HepG2 (cell line): ENCODE measurements at places on chromosomes 1 and 21. TPM values are rescaled to one million over a fixed set of nuclear protein-coding genes. Genes with fewer than 3 reads are reported as not detected.
A peak's percentile ranks its signal among the peaks of the same experiment; 100 is the strongest.

PARP1 gene
- total RNA-seq = 85.2 and 125 TPM in 2 replicates

PKN2 gene
- 29.4 and 45.4 TPM in 2 replicates for total RNA-seq

SMIM1 gene
- total RNA-seq = 55.8 and 56.3 TPM in 2 replicates

- peaks cover 47% of the 10 kb centered on the region for H3K4me1 ChIP-seq
- H3K4me3 ChIP-seq = no peak overlapping the region
- DNase-seq = no peak
- no peak overlapping the region for H3K27ac ChIP-seq
- H3K27me3 ChIP-seq = no peaks in the 10 kb centered on the region
These were observed 93.6 kb downstream of the DYRK1A start for GRCh38 chr21:37460196-37460595.

GRCh38 chr1:197399755-197400521, 131.9 kb downstream of the CRB1 start:
- H3K36me3 ChIP-seq = no peaks in the 10 kb centered on the region
- no peak overlapping the region for H3K27ac ChIP-seq
- H3K4me3 ChIP-seq = no peak overlapping the region

- DNase-seq = no peak
- no peaks in the 10 kb centered on the region for H3K4me1 ChIP-seq
- no peaks in the 10 kb centered on the region; the same call in 1 of the 2 replicates for H3K27me3 ChIP-seq
- no peaks in the 10 kb centered on the region for H3K36me3 ChIP-seq
These were observed 61.6 kb downstream of the RNF187 start for GRCh38 chr1:228548788-228549187.

DNA sequence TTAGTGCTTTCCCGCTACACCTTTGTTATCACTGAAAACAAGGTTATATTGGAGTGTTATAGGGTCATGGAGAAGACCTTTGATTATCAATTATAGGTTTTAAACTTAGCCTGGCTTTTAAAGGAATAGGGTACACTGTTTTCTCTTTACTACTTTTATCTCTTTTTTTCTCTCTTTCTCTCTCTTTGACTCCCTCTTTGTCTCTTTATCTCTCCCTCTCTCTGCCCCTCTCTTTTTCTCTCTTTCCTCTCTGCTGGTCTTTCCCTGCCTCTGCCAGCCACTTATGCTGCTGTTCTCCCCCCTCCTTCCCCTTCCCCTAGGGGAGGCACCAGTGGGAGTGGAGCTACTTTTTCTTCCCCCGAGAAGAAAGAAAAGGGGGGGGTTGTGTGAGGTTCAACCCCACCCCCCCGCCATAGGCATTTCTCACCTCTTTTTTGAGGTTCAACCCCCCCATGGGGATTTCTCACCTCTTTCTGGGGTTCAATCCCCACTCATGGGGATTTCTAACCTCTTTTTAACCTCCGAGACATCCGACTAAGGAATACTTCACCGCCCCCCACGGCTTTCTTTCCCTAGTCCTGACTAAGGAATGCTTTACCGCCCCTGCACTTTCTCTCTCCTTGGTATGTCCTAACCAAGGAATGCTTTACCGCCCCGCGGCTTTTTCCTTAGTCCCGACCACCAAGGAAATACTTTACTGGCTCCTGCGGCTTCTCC, 17.2 kb upstream of the ZBTB8B start:
- no peaks in the 10 kb centered on the region for H3K36me3 ChIP-seq
- peaks cover 22% of the 10 kb centered on the region for H3K4me1 ChIP-seq
- no peak for DNase-seq

- H3K27me3 ChIP-seq = peaks cover 40% of the 10 kb centered on the region; the same call in 2 of the 3 replicates
- H3K4me3 ChIP-seq = no peak overlapping the region
- H3K4me1 ChIP-seq = peaks cover 12% of the 10 kb centered on the region
- DNase-seq = peak; percentile 29
- no peak overlapping the region for H3K27ac ChIP-seq
These were observed 6.1 kb upstream of the PHLDA3 start for GRCh38 chr1:201475130-201475529.
